Myometrial cell (primary cell): ENCODE measurements at places on chromosomes 3 and 15. TPM values are rescaled to one million over a fixed set of nuclear protein-coding genes. Genes with fewer than 3 reads are reported as not detected.

ENTPD3 gene
- total RNA-seq, result not detected in 2 replicates

FETUB gene
- not detected in 2 replicates for total RNA-seq

GP9 gene
- not detected in 2 replicates for total RNA-seq

TMCO5A gene
- total RNA-seq, result not detected in 2 replicates

PARP15 gene
- not detected in 2 replicates for total RNA-seq

MYZAP gene
- total RNA-seq, result 4.3 and 6.7 TPM in 2 replicates

HAUS2 gene
- 38.3 and 119 TPM in 2 replicates for total RNA-seq

DUOXA1 gene
- not detected in 2 replicates for total RNA-seq

FRMD5 gene
- 1.7 and 1.8 TPM in 2 replicates for total RNA-seq

EPB42 gene
- not detected in 2 replicates for total RNA-seq

SI gene
- total RNA-seq, result not detected in 2 replicates

VILL gene
- total RNA-seq, result 2.5 and 2.6 TPM in 2 replicates

MYO1E gene
- 62.3 and 70.7 TPM in 2 replicates for total RNA-seq

RASGRF1 gene
- total RNA-seq, result 2.3 and 5.2 TPM in 2 replicates

PEX11A gene
- 5.2 and 5.7 TPM in 2 replicates for total RNA-seq

SCAANT1 gene
- total RNA-seq, result not detected in 2 replicates

IL20RB gene
- total RNA-seq, result 34.0 and 37.6 TPM in 2 replicates

ECE2 gene
- not detected in 2 replicates for total RNA-seq

STRIT1 gene
- not detected in 2 replicates for total RNA-seq

KNG1 gene
- not detected in 2 replicates for total RNA-seq

CCR3 gene
- total RNA-seq, result not detected in 2 replicates

MIX23 gene
- total RNA-seq, result 37.0 and 40.9 TPM in 2 replicates

ATOSA gene
- total RNA-seq, result 4.6 and 6.4 TPM in 2 replicates

ABHD10 gene
- 37.2 and 51.0 TPM in 2 replicates for total RNA-seq

PTX3 gene
- 846 and 865 TPM in 2 replicates for total RNA-seq

LPCAT4 gene
- total RNA-seq, result 12.1 and 13.8 TPM in 2 replicates

RAD51 gene
- total RNA-seq, result 5.5 and 6.3 TPM in 2 replicates

MED12L gene
- total RNA-seq, result 0.29 and 0.35 TPM in 2 replicates

TMIE gene
- not detected in 2 replicates for total RNA-seq

SAMD7 gene
- not detected in 2 replicates for total RNA-seq

CFAP100 gene
- total RNA-seq, result not detected in 2 replicates

ZBBX gene
- total RNA-seq, result not detected in 2 replicates

RTP3 gene
- not detected in 2 replicates for total RNA-seq

CAND2 gene
- 6.9 and 8.9 TPM in 2 replicates for total RNA-seq

ROPN1B gene
- total RNA-seq, result not detected in 2 replicates

CHCHD6 gene
- total RNA-seq, result 18.6 and 20.8 TPM in 2 replicates

NRG4 gene
- total RNA-seq, result not detected in 2 replicates

PAK6 gene
- total RNA-seq, result not detected in 2 replicates

ADAMTSL3 gene
- not detected in 2 replicates for total RNA-seq

CDHR4 gene
- not detected in 2 replicates for total RNA-seq

BCHE gene
- total RNA-seq, result 2.9 and 5.8 TPM in 2 replicates

CD80 gene
- total RNA-seq, result not detected in 2 replicates

BOC gene
- 12.2 and 15.0 TPM in 2 replicates for total RNA-seq

A4GNT gene
- not detected in 2 replicates for total RNA-seq

LRRC57 gene
- total RNA-seq, result 11.2 and 11.3 TPM in 2 replicates

TICRR gene
- total RNA-seq, result 3.2 and 4.3 TPM in 2 replicates

SAMMSON gene
- total RNA-seq, result not detected in 2 replicates

TF gene
- not detected in 2 replicates for total RNA-seq

MME gene
- 431 and 481 TPM in 2 replicates for total RNA-seq

ZDHHC19 gene
- total RNA-seq, result not detected in 2 replicates

DPH3 gene
- total RNA-seq, result 16.4 and 20.7 TPM in 2 replicates

SLC28A1 gene
- total RNA-seq, result not detected in 2 replicates

MKRN3 gene
- not detected in 2 replicates for total RNA-seq

SCN11A gene
- total RNA-seq, result not detected in 2 replicates

CADM2 gene
- not detected in 2 replicates for total RNA-seq

GUCA1C gene
- total RNA-seq, result not detected in 2 replicates

CCR2 gene
- not detected in 2 replicates for total RNA-seq

TYRO3 gene
- total RNA-seq, result 12.6 and 12.7 TPM in 2 replicates
